ENCODE measurements at places on chromosomes 11 and 22.
A peak's percentile ranks its signal among the peaks of the same experiment; 100 is the strongest.

- DNase-seq: no peak
Measured at GRCh38 chr11:116164843-116165242, 607.9 kb downstream of the BUD13 start.

GRCh38 chr22:21916309-21916918 lies 36.2 kb downstream of the PPM1F start:
- no peak for DNase-seq

DNA sequence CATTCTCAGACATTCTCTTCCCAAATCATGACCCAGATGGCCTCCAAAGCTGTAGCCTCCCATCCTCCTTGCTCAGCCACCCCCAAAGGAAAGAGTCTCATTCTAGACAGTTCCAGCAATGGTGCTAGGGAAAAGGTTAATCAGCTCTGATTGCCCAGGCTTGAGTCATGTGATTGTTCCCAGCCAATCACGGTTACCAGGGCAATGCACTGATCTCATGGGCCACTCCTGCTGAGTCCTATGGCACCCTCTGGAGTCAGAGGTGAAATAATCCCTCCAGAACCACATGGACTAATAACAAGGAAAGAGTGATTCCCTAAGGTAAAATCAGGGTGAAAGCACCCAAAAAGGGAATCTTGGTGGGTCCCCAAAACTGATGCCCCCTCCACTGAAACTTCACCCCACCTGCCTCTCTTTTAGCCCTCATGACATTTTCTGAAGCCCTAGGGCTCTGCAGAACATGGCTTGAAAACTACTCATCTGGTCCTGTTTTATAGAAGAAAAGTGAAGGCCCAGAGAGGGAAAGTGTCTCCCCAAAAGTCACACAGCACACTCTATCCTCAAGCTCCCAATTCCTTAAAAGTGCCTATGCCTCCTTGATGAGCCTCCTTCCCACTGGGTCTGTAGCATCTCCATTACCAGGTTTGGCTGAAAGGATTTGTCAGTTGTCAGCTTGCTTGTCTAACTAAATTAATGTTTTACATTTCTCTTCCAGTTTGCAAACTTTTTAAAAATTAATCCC lies 203.7 kb downstream of the MN1 start:
- DNase-seq: no peak

GRCh38 chr22:37546437-37547250 lies 13.6 kb upstream of the CDC42EP1 start:
- DNase-seq: no peak

GRCh38 chr22:26443901-26444690 lies 15.0 kb downstream of the ASPHD2 start:
- DNase-seq: no peak

DNA sequence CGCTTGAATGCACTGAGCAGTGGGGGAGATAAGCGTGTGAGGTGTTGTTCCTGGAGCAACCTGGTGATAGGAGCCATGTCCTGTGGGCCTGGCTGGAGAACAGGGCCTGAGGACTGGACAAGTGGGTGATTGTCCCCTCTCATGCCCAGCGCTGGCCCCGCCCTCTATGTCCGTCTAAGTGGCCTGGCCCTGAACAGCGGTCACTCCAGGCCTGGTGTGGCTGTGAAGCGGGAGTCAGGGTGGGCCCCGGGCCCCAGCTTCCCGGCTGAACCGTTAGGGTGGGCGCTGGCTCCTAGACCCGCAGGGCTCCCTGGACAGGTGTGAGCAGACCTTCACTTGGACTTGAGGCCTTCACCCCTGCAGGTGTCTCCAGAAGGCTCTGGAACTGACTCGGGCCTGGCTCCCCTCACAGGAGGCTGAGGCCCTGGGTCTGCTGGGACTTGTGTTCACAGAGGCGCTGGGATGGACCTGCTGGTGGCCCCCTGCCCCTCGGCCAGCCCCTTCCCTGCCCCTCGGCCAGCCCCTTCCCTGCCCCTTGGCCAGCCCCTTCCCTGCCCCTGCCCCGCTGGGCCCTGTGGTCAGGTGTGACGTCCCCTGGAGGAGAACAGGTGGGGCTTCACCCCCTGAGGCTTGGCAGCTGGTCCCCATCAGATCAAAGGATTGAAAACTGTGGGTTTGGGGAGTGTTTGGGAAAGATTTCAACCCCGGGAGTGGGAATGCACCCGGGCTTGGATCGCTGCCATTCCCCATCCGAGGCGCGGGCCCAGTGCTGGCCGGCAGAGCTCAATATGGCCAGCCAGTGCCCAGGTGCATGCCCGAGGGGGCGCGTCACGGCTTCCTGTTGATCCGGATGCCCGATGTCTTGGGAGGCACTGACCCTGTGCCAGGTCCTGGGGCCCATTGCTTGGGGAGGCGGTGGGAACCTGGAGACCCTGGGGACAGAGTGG lies 3.2 kb upstream of the MUC6 start:
- DNase-seq: no peak

GRCh38 chr11:29268733-29269132 lies 748.1 kb downstream of the KCNA4 start:
- DNase-seq: no peak

DNA sequence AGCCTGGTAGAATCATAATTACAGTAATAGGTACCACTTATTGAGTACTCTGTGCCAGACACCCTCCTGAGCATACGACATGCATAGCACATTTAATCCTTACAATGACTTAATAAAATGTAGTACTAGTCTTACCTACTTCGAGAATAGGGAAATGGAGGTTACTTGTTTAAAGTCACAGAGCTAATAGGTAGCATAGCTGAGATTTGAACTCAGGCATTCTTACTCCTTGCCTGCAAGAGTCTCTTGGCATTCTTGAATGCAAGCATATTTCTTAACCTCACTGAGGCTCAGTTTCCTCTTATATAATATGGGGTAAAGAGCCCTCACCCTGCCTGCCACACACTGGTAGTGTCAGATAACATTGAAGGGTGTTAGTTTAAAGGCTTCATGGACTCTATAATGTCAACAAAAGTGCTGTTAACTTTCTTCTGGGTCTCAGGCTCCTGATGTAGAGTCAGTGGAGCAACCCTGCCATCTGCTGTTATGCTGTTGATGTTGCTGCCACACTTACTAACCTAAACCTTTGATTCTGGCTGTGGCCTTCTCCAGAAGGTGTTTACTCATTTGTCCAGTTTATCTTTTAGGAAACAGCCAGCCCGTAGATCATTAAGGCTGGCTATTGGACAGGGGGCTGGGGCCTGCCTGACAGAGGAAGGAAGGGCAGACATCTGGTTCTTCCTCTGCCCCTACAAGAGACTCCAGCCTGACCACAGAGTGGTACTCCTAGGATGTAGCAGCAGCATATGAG lies 18.9 kb downstream of the LIMK2 start:
- DNase-seq: peak; percentile 52

DNA sequence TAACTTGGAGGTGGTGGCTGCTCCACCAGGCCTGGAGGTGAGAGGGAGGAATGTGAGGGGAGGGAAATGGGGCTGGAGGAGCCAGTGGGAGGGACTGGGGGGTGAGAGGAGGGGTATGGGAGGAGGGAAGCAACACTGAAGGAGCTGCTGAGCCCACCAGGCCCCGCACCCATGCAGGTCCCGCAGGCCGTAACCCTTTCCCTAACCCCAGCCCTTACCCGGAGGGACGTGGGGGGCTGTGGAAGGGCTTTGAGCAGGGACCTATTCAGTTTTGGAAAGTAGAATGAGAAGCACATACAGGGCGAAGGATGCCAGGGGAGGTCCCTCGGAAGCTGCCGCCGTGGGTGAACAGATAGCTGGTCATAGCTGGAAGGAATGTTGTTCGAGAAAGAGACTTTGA lies 33.9 kb upstream of the CRYBB3 start:
- DNase-seq: no peak

DNA sequence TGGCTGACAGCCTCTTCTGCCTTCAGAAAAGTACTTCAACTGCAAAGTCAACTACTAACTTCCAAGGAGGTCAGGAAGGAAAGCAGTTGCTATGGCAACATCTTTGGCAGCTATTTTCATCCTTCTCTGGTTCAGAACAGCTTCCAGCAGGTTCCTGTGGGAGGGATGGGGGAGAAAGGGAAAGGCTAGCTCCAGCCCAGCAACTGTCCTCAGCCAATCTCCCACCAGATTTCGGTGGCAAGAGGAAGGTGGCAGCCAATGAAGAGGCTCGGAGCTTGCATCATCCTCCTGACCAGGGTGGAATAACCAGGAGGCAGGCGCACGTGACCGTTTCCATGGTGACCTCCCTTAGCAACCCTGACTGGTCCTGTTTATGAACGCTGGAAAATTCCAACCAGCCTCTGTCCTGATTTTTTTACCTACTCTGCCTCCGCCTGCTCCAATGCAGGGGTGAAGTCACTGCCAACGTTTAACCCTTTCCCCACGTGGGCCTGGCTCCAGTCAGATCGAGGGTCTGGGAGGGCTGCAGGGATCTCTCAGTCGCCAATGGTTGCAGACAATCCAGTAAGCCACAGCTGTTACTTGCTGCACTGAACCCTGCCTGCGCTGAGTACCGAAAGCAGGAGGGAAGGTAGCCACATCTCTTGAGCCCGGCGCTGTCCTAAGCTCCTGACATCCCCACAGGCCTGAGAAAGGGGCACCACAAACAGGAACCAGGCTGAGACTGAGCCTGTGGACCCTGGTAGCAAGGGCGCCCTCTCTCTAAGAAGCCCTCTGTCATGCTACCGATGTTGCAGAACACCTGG lies 11.2 kb upstream of the MALAT1 start:
- no peak for DNase-seq

- DNase-seq: no peak
Measured at GRCh38 chr11:78231962-78232501, 43.3 kb downstream of the USP35 start.

GRCh38 chr11:13183094-13183825 lies 94.3 kb upstream of the BMAL1 start:
- DNase-seq: no peak

GRCh38 chr11:15941206-15941770 lies 415.1 kb downstream of the SOX6 start:
- DNase-seq: no peak

- DNase-seq: no peak
Measured at GRCh38 chr11:122045181-122045586, 70.8 kb downstream of the BLID start.

GRCh38 chr22:49025791-49026493 lies 801.7 kb downstream of the BRD1 start:
- no peak for DNase-seq

DNA sequence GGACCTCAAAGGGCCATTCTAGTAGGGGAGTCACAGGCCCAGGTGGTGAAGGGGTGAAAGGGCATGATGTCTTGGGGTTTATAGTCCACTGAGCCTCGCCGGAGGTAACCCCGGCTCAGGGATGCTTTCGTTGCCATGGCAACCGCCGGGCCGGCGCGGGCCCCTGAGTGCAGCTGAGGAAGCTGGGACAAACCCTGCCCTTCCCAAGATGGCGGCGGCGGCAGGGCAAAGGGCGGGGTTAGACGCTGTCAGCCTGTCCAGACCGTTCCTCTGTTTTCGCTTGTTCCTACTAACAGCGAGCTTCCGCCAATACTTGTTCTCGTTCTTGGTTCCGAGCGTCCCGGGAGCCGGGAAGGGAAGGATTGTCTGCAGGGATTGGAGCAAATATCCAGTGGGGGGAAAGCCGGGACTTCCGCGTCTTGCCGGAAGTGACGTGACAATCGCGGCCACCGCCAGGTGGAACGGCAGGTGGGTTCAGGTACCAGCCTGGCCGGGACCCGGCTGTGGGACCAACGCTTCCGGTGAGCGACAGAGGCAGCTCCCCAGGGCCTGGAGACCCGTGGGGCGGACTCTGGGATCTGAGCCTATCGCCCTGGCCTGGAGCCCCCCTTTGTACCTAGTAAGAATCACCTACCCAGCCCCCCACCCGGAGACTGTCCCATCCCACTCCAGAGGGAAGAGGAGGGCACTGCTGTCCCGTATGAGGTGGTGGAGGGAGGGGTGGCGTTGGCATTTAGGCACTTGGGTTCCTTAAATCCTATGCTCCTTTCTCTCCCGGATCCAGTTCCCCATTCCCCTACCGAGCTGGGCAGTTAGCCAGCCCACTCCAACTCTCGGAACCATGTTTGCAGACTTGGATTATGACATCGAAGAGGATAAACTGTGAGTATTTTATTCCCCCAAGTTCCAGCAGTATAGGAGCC lies at the start of gene PICK1:
Gene PICK1 (plus strand): TSS at position 436 of the 923 bp plus-strand sequence. CDS start 406 bp downstream, at position 842.
- peak; percentile 79 for DNase-seq

- DNase-seq: no peak
Measured at GRCh38 chr11:9590717-9591116, 17.2 kb downstream of the WEE1 start.

DNA sequence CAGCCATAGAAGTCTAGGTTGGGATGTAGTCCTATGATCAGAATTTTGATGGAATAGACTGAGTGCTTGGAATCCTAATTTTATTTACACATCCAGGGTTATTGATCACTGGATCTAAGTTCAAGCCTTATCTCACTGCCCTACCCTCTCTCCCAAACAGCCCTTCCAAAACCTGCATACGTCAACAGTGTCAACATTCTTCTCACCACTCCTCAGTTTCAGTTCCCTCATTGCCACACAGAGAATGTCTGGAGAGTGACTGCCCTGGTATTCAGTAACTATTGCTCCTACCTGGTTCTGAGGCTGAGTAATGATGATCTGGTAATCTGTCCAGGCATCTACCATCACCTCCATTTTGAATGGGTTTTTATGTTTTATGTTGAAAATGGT lies 60.0 kb downstream of the GLYATL1 start:
- DNase-seq: no peak

DNA sequence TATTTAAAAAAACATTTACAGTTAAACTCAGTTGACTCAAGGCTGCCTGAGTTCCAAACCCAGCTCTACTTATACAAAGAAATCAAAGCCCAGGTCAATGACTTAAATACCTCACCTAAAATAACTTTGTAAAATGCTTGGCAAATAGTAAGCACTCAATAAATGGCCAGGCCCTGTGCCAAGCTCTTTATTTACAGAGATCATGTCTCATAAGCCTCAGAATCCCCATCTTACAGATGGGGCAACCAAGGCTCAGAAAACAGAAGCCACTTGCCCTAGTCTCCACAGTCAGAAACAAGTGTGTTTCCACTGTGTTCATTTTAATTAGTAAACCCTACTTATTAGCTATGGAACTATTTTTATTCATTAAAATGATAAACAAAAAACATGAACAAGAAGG lies 30.5 kb upstream of the TTC28 start:
- no peak for DNase-seq

- DNase-seq: peak; percentile 39
Measured at GRCh38 chr11:75474878-75475766, 42.1 kb upstream of the KLHL35 start.

DNA sequence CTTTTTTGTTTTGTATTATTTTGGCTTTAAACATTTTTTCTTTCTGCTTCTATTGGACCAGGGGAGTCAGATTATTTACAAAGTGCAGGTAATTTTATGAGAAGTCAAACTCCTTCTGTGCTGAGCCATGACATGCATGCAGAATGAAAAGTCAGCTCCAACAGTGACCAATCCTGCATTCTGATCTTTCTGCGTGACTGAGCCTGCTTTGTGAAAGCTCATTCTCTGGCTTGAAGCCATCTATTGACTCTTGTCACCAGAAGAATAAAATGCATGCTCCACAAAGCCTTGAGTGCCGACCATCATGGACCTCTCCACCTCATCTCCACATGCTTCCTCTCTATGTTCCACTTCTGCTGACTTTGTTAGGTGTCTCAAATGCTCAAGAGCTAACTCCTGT lies 50.2 kb downstream of the MIAT start:
- DNase-seq: no peak

GRCh38 chr11:80320765-80321164 lies 879.9 kb upstream of the TENM4 start:
- DNase-seq: no peak

- DNase-seq: no peak
Measured at GRCh38 chr11:10678101-10678500, 15.5 kb downstream of the IRAG1 start.
